Foreskin keratinocyte (primary cell): ENCODE measurements at places on chromosomes 12 and 14. TPM values are rescaled to one million over a fixed set of nuclear protein-coding genes. Genes with fewer than 3 reads are reported as not detected.

PRIMA1 gene
- total RNA-seq, result not detected in 2 replicates

GRIP1 gene
- 4.9 and 6.8 TPM in 2 replicates for total RNA-seq

ARHGEF25 gene
- 1.2 and 1.7 TPM in 2 replicates for total RNA-seq

SCAF11 gene
- total RNA-seq, result 72.1 and 73.0 TPM in 2 replicates

SLC10A1 gene
- not detected in 2 replicates for total RNA-seq

SMOC1 gene
- total RNA-seq, result 23.1 and 49.3 TPM in 2 replicates

DTX3 gene
- 8.8 and 10.4 TPM in 2 replicates for total RNA-seq

ASIC1 gene
- total RNA-seq, result 3.3 and 4.3 TPM in 2 replicates

NXPH4 gene
- 1.2 and 1.3 TPM in 2 replicates for total RNA-seq

INSM2 gene
- not detected in 2 replicates for total RNA-seq

NID2 gene
- 1.5 and 4.6 TPM in 2 replicates for total RNA-seq

SUDS3 gene
- 32.7 and 32.8 TPM in 2 replicates for total RNA-seq

HRK gene
- not detected in 2 replicates for total RNA-seq

OSGEP gene
- total RNA-seq, result 22.6 and 23.3 TPM in 2 replicates

SLC7A8 gene
- 73.2 TPM in 2 replicates for total RNA-seq

CYP27B1 gene
- 41.8 and 52.1 TPM in 2 replicates for total RNA-seq

C12orf60 gene
- 1.8 and 1.9 TPM in 2 replicates for total RNA-seq

PRKCH gene
- 12.7 and 15.2 TPM in 2 replicates for total RNA-seq
